ENCODE measurements at places on chromosomes 3 and 15. TPM values are rescaled to one million over a fixed set of nuclear protein-coding genes. Genes with fewer than 3 reads are reported as not detected.

DNA sequence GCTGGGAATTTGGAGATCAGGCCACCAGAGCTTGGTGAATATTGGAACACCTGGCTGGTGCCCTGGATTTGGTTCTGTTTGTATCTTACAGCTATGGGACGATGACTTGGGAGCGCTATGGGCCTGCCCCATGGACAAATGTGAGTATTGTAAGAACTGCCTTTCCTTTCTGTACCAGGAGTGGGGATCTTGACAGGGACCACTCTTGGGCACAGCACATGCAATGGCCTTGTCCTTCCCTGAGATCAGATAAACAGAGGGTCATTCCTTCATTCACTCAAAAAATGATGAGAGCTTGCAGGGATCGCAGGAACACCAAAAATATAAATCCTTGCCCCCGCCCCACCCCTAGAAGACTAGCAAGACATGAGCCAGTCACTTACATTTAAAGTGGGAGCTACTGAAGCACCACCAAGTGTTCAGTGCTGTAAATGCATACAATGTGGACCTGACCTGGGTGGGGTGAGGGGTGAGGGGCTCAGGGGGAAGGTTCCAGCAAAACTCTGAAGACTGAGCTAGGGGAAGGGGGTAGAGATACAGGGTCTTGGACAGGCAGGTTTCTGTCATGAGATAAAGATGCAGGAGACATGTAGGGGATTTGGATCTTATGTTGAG, 2.7 kb upstream of the CRELD1 start:
- no peak overlapping the region for H3K27ac ChIP-seq
- no peaks in the 10 kb centered on the region for H3K27me3 ChIP-seq
- peaks cover 36% of the 10 kb centered on the region for H3K36me3 ChIP-seq

DNA sequence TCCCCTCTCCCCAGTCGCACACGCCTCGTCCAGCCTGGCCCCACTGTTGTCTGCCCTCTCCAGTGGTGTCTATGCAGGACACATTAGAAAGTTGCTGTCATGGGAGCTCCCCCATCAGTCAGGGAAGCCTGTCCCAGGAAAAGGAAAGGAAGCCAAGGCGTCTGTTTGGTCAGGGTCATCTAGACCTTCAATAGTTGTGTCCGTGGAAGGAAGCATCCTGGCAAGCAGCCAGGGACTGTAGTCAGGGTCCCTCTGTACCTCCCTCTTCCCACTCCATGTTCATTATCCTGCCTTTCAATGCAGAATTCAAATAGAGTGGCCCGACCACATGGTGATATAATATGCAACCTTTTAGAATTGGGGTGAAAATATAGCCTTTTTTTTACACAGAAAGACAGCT, 60.7 kb upstream of the RAB6B start:
- DNase-seq = no peak
- peaks cover 88% of the 10 kb centered on the region for H3K27me3 ChIP-seq
- no peaks in the 10 kb centered on the region for H3K4me1 ChIP-seq
- H3K36me3 ChIP-seq = no peaks in the 10 kb centered on the region
- H3K27ac ChIP-seq = no peak overlapping the region

The CHRD gene
- total RNA-seq = not detected

DNA sequence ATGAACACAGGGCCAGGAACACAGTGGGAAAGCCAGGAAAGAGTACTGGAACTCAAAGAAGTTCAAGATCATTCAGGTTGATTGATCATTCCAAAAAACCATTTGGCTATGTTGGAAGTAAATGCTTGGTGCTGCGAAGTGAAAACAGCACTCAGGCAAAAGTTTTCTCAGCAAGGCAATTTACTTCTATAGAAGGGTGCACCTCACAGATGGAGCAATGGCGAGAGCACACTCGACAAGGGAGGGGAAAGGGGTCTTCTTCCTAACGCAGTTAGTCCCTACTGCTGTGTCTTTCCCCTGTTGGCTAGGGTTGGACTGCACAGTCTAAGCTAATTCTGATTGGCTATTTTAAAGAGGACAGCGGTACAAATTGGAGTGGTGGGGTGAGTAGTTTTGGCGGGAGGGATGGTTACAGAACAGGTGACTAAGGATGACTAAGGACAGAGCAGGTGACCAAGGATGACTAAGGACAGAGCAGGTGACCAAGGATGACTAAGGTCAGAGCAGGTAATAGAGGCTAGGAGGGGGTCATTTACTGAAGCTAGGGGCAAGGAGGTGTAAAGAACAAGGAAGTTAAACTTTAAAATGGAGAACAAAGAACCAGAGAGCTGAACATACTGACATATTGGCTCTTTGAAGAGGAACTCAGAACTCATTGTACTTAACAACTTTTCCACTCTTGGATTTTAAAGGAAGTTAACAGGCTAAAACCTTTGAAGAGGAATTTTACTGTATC, 43.3 kb downstream of the HOMER2 start:
- H3K36me3 ChIP-seq = peaks cover 4% of the 10 kb centered on the region
- no peaks in the 10 kb centered on the region for H3K27me3 ChIP-seq
- H3K4me3 ChIP-seq = no peak overlapping the region
- H3K4me1 ChIP-seq = peaks cover 9% of the 10 kb centered on the region
- no peak for DNase-seq

The TRH gene
- total RNA-seq = not detected

The TGM4 gene
- total RNA-seq = 0.14 TPM

- DNase-seq = no peak
- peaks cover 5% of the 10 kb centered on the region for H3K36me3 ChIP-seq
- no peaks in the 10 kb centered on the region for H3K27me3 ChIP-seq
- H3K4me3 ChIP-seq = no peak overlapping the region
- no peak overlapping the region for H3K27ac ChIP-seq
Observed at GRCh38 chr3:127702151-127702578, 29.4 kb downstream of the ABTB1 start.

GRCh38 chr15:88748081-88748480, 55.2 kb upstream of the ACAN start:
- peaks cover 6% of the 10 kb centered on the region for H3K4me1 ChIP-seq
- H3K27ac ChIP-seq = no peak overlapping the region
- no peaks in the 10 kb centered on the region for H3K36me3 ChIP-seq
- DNase-seq = no peak

DNA sequence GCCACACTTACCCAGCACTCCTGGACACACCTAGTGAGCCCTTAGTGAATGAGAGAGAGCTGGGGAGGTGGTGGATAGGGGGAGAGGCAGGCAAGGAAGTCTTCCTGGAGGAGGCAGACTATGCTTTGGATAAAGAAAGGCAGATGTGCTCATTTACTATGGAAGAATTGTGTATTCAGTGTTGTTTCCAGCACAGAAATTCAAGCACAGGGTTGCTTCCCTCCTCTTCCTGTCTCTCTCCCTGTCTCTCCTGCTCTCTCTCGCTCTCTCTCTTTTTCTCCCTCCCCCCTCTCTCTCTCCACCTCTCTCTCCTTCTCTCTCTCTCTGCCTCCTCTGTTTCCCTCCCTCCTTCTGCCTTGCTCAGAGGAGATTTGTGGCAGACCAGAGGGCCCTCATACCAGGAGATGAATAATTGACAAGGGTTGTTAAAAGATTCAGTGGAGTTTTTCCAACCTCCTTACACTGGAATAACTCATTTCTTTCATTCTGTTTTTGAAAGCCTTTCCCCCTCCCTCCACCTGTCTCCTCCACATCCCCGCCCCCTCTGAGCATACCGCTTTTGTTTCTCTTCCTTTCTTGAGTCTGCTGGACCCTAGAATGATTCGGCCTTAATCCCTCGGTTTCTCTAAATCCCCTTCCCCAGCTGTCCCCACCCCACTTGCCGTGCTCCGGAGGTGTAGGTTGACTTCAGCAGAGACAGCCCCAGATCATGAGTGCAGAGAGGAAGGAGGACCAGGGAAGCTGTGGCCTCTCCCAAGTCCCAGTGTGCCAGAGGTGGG, 65.6 kb downstream of the CCDC33 start:
- H3K27ac ChIP-seq = no peak overlapping the region
- H3K36me3 ChIP-seq = no peaks in the 10 kb centered on the region
- no peak overlapping the region for H3K4me3 ChIP-seq
- no peak for DNase-seq
- H3K4me1 ChIP-seq = peaks cover 8% of the 10 kb centered on the region

The ZNF717 gene
- 15.6 TPM for total RNA-seq

DNA sequence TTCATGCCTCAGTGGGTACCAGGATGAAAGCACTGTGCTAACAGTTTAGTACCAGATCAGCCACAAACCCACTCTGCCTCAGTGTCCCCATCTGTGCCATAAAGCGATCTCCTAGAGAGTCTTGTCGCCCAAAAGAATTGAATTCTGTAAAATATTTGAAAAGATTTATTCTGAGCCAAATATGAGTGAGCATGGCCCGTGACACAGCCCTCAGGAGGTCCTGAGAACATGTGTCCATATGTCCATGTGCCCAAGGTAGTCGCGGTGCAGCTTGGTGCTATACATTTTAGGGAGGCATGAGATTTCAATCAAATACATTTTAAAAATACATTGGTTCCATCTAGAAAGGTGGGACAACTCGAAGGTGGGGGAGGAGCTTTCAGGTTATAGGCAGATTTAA, 15.4 kb upstream of the NOX5 start:
- H3K27me3 ChIP-seq = peaks cover 81% of the 10 kb centered on the region
- H3K27ac ChIP-seq = no peak overlapping the region
- H3K36me3 ChIP-seq = no peaks in the 10 kb centered on the region
- H3K4me3 ChIP-seq = no peak overlapping the region
- no peak for DNase-seq
- no peaks in the 10 kb centered on the region for H3K4me1 ChIP-seq

The SECISBP2L gene
- 37.0 TPM for total RNA-seq

DNA sequence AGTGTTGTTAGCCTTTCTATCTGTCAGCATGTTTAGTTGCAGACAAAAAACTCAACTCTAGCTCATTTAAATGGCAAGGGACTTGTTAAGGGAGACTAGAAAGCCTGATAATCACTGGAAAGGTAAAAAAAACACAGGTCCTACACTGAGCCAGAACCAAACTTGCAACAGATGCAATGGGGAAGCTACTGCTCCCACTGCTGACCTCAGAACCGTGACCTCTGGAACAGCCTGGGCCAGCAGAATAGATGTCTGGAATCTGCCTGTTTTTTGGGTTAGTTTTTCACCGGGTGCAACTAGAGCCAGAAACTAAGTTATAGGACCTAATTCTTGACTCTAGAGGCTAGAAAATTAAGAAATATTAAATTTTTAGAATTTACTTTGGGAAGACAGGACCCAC, 32.5 kb upstream of the ARL14 start:
- H3K36me3 ChIP-seq = no peaks in the 10 kb centered on the region
- H3K27ac ChIP-seq = no peak overlapping the region
- no peak overlapping the region for H3K4me3 ChIP-seq

The COL7A1 gene
- 8.6 TPM for total RNA-seq

The SMAD3 gene
- total RNA-seq = 121 TPM

GRCh38 chr3:65945480-65945879, 93.2 kb downstream of the MAGI1 start:
- H3K4me3 ChIP-seq = no peak overlapping the region
- peaks cover 38% of the 10 kb centered on the region for H3K4me1 ChIP-seq
- H3K27me3 ChIP-seq = no peaks in the 10 kb centered on the region
- peaks cover 16% of the 10 kb centered on the region for H3K36me3 ChIP-seq

DNA sequence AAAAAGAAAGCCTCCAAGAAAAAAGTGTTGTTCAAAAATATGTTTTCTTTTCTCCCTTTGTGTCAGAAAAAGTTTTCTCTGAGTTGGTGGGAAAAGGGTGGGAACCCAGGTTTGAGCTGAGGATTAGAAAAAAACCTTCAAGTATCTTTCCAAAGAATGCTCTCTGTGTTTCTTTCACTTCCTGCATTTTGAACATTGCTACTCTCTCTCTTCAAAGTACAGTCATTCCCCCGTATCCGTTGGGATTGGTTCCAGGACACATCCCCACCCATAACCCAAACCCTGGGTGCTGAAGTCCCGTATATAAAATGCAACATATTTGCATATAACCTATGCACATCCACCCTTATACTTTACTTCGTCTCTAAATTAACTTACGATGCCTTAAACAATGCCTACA, 139.6 kb downstream of the TMCO5A start:
- no peak for DNase-seq
- H3K4me3 ChIP-seq = no peak overlapping the region
- peaks cover 11% of the 10 kb centered on the region for H3K36me3 ChIP-seq
- no peak overlapping the region for H3K27ac ChIP-seq
- H3K27me3 ChIP-seq = no peaks in the 10 kb centered on the region

The SEMA7A gene
- 67.6 TPM for total RNA-seq

The SAMMSON gene
- total RNA-seq = not detected

GRCh38 chr15:82971218-82971984, 14.6 kb upstream of the RAMAC start:
- H3K4me1 ChIP-seq = no peaks in the 10 kb centered on the region
- H3K36me3 ChIP-seq = no peaks in the 10 kb centered on the region
- no peak overlapping the region for H3K27ac ChIP-seq

DNA sequence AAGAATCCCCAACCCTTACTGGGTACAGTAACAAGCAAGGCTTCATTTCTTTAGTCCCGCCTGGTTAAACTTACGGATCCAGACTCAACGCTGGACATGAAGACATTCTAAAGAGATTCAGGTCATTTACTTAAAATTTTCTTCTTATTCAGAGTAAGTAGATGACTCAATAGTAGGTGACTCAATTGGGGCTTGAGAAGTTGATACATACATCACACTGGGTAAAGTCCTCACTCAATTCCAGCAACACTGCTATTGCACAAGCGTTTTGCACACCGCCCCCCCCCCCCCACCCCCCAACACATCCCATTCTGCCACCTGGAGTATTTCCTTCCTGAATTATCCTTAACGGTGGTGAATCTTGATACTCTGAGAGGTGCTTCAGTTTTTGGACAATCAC, 610.0 kb downstream of the FOXP1 start:
- H3K36me3 ChIP-seq = peaks cover 42% of the 10 kb centered on the region
- no peak overlapping the region for H3K27ac ChIP-seq
- no peak overlapping the region for H3K4me3 ChIP-seq
- H3K27me3 ChIP-seq = no peaks in the 10 kb centered on the region
- H3K4me1 ChIP-seq = no peaks in the 10 kb centered on the region

- no peak overlapping the region for H3K4me3 ChIP-seq
- DNase-seq = no peak
- no peaks in the 10 kb centered on the region for H3K36me3 ChIP-seq
- H3K4me1 ChIP-seq = no peaks in the 10 kb centered on the region
- H3K27me3 ChIP-seq = peaks cover 72% of the 10 kb centered on the region
Observed at GRCh38 chr3:123984350-123984749, 7.6 kb downstream of the ROPN1 start.

The PTX3 gene
- 1.8 TPM for total RNA-seq

DNA sequence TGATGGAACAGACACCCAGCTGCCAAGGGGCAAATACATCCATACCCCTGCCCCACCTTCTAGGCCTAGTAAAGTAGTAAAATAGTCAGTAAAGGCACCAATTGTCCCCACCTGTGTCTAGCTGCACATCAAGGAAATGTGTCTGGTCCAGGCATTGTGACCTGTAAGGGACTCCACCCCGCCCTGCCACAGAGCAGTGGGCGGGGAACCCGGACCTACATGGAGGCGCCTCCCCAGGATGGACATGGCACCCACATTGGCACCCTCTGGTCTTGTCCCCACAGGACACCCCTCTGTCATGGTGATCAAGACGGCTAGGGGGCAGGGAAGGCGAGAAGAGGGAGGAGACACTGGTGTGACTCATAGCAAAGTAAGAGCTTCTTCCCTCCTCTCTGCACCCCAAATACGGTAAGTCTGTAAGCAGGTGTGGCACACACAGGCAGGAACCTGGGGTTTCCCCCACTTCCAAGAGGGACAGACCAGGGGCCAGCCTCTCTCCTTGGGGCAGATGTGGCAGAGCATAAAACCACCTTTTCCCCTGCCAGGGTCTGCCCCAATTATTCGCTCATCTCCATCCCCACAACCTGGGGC, 13.5 kb upstream of the LINGO1 start:
- no peaks in the 10 kb centered on the region for H3K4me1 ChIP-seq
- peaks cover 100% of the 10 kb centered on the region for H3K27me3 ChIP-seq
- DNase-seq = no peak
- no peak overlapping the region for H3K4me3 ChIP-seq

Data from Calu3 (cell line).